Peyer's patch (tissue), 4 donors: ENCODE measurements at places on chromosomes 13 and 19.
A peak's percentile ranks its signal among the peaks of the same experiment; 100 is the strongest.

DNA sequence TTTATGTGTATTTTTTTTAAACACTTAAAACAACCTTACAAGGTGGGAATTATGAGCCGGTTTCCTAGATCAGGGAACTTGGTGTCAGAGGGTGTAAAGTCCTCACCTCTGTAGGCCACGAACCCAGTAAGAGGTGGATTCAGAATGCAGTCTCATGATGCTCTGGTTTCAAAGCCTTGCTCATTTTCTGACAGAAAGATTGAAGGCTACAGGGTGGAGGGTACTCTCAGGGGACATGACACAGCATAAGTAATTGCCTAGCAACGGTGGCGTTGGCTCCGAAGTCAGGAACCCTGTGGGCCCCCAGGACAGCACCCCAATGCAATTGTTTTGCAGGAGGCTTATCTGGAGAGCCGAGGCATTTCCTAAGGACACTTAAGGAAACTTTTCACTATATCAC lies 794.7 kb downstream of the EFNB2 start:
- no peak for DNase-seq

- DNase-seq: peak; percentile 91
Measured at GRCh38 chr19:17526922-17527321, 15.5 kb downstream of the PGLS start.

DNA sequence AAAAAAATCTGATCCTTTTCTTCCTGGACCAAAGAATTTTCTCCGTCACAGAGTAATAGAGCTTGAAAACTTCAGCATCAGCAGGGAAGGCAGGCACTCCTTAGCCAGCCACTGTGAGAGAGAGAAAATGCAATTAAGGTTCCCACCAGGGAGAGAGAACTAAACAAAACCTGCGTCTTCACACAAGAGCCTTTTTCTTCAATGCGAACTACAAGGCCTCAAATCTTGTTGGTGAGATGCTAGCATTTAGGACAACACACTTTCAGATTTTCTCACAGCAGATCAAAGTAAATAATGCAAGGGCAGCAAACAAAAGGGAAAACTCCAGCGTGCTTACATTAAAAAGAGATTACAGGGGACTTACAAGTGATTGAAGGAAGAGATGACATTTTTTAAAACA lies 80.1 kb downstream of the DACH1 start:
- no peak for DNase-seq

- DNase-seq: no peak
Measured at GRCh38 chr19:39710333-39710890, 6.1 kb downstream of the LGALS14 start.

DNA sequence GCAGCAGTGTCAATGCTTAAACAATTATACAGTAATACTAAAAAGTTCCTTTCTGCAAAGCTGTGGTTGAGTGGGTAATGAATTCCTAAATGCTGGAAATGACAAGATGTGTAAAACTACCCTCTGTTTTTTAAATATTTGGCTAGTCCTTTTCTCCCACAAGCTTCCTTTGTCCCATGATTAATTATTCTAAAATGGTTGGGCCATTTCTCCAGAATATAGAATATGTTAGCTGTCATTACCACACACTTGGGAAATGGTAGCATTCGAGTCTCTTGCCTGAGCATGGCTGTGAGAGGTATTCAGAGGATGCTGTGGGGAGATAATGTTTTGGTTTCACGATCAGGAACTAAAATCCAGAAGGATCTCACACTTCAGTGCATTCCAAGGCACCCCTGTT lies 1185.8 kb downstream of the UQCRFS1 start:
- DNase-seq: no peak

- DNase-seq: no peak
Measured at GRCh38 chr13:42038661-42039456, 9.6 kb upstream of the DGKH start.

DNA sequence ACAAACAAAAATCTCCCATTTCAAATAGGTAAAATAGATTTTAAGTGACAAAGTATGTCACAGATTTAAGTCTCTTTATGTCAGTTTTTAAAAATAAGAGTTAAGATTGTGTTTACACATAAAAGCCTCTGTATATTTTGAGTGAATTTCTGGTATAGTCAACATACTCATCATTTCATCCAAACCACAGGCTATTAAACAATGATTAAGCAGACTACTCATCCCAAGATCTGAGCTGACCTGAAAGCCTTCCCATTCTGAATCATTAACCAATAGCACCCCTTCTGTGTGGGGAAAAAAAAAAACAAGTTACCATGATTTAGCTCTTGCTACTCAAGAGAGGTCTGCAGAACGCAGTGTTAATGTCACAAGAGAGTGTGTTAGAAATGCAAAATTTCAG lies 284.4 kb upstream of the NBEA start:
- no peak for DNase-seq

DNA sequence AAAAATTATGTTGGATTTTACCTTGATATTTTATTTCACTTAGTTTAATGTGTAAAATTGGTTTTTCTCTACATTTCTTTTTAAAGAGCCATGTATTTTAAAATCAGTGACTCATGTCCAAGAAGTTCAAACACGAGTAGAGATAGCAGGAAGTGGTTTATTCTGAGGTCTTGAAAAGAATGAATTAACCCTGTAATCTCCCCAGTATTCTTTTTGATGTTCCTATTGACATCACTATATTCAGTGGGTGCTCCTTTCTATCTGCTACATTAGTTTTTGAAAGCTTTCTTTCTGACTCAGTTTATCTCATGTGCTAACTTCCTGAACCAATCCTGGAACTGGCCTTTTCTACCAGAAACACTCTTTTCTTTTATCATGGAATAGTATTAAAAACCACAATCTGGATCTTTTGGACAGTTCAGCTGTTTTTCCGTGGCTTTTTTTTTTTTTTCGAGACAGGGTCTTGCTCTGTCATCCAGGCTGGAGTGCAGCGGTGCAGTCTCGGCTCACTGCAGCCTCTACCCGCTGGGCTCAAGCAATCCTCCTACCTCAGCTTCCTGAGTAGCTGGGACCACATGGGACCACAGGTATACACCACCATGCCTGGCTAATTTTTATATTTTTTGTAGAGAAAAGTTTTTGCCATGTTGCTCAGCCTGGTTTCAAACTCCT lies 114.9 kb downstream of the PCCA start:
- no peak for DNase-seq

- DNase-seq: no peak
Measured at GRCh38 chr13:90455067-90455466, 892.4 kb upstream of the MIR17HG start.

- peak; percentile 65 for DNase-seq
Measured at GRCh38 chr13:48232420-48233045, 473 bp upstream of the ITM2B start.

DNA sequence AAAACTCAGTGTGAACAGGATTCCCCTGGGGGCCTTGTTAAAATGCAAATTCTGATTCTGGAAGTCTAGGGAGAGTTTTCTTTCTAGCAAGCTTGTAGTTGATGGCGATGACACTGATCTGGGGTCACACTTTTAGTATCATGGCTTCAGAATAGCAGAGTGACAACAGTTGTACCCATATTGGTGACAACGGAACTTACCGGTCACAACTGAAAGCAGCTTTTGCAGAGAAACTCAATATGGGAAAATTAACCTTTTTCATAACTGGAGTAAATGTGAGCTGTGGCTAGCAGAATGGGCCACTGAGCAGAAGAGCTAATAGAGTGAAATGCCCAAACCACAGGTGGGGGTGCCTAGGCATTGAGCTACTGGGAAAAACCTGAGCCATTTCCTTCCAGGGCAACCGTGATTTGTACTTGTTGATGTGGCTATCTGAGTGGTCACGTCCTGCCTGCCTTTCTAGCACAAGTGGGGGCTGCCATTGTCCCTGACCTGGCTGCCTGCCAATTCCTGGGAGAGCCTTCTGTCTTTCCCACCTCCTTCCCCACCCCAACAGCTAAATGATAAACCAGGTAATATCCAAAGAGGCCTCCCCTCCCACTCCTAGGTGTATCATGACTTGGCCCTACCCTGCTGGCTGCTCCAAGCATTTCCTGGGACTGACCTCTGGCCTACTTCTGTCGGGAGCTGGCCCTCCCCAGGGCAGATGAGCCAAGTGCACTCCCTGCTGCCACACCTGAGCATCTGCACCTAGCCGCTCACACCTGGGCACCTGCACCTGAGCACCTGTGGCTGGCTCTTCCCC lies 1.7 kb upstream of the SLC10A2 start:
- peak; percentile 89 for DNase-seq

GRCh38 chr13:24500977-24501376 lies 11.6 kb downstream of the PARP4 start:
- DNase-seq: no peak

GRCh38 chr13:86510792-86511191 lies 711.6 kb upstream of the SLITRK6 start:
- no peak for DNase-seq

DNA sequence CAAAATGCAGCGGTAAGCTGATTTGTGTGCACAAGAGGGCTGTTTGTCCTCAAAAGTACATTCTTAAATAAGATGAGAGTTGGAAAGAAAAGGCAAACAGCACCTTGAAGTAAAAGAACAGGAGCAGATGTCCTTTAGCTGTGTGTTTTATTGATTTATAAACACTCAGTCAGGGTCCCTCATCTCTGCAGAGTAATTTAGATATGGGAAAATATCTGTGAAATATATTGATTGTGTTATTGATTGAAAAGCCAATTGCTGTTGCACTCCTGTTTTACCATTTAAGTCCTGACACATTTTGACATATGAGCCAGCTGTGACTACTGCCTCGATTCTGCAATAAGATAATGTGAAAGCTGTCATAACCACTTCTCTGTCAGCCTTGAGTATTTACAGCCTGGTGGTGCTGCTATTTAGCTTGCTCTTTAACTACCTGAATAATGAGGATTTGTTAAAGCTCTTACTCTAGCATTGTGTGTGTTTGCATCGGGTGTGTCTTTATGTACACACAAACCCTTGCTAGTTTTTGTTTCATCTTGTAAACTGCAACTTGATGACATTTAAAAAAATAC lies 550.1 kb downstream of the DACH1 start:
- no peak for DNase-seq

- DNase-seq: no peak
Measured at GRCh38 chr19:40762754-40763470, 11.9 kb downstream of the SNRPA start.

- no peak for DNase-seq
Measured at GRCh38 chr13:27797228-27797624, 4.9 kb downstream of the GSX1 start.

GRCh38 chr13:95335667-95336066 lies 34.4 kb upstream of the ABCC4 start:
- no peak for DNase-seq

- no peak for DNase-seq
Measured at GRCh38 chr19:16316506-16316882, 8.1 kb upstream of the KLF2 start.

DNA sequence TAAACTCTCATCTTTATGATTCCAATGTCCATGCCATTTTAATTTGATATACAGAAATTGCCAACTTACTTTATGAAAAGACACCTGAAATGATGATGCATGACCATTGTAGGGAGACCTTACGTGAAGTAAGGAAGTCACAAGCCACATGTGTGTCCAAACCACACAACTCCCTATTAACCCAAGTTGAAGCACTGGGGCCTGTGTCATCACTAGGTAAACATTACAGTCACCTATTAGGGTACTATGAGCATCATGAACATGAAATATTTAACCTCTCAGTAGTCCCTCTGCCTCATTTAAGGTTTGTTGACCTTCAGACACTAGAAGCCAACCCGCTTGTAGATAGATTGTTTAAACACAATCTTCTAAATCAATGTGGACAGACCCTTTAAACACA lies 576.9 kb downstream of the IRS2 start:
- DNase-seq: no peak

GRCh38 chr13:88526853-88527215 lies 855.7 kb downstream of the SLITRK5 start:
- no peak for DNase-seq

DNA sequence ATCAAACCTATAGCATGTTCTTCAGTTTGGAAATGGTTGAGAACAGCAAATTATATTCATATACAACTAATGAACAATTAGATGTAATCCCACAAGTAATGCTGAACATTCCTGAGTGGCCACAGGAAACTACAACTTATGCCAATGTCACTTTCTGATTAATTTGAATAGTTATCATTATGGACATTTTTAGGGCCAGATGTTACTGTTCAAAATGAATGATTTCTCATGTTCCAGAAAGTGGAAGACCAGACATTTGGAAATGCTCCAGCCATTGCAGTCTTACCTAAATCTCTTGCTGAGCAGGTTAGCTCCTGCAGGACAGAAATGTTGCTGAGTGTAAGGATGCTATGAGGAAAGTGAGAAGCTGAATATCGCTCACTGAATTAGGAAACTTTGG lies 819.8 kb downstream of the PCDH9 start:
- no peak for DNase-seq

DNA sequence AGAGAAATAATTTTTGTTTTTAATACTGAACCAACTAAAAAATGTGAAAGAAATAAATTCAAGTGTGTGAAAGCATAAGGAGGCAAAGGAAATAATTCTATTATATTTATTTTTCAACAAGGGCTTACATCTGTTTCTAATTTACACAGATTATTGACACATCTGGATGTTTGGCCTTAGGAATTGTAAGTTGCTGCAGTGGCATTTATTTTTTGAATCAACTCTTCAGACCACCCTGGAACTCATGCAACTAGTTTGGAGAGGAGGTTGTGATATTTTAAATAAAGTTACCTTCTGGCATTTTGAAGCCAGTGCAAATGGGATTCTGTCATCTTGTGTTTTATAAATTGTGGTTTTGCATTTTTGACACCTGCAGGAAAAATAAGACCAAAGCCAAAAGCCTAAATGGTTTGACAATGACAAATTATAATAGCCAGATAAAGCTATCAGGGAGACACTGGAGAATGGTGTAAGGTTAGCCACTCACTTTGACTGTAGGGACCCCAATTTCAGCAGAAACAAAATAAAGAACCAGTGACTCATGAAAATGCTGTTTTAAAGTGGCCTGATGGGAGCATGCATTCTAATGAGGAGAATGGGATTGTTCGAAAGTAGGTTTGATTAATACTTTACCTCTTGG lies 192.9 kb downstream of the KLF5 start:
- DNase-seq: no peak

GRCh38 chr19:2055931-2056836 lies 5.1 kb upstream of the MKNK2 start:
- peak; percentile 82 for DNase-seq

- DNase-seq: no peak
Measured at GRCh38 chr19:57302727-57303401, 17.4 kb upstream of the ZNF543 start.

DNA sequence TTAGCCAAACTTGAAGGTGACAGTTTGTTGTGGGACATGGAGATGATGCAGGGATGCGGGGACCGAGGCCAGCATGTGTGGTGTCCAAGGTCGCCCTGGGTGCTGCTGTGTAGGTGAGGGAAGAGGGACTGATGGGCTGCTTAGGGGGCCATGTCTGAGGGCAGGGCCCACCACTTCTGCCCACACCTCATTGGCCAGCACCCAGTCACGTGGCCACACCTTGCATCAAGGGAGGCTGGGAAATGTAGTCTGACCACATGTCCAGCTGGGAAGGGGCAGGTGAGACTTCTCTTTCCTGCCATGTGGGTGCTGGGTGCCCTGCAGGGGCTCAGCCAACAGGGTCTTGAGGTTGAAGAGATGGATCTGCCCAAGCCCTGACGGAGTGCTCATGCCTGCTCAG lies 88.9 kb downstream of the KDM4B start:
- DNase-seq: no peak

- no peak for DNase-seq
Measured at GRCh38 chr19:535017-535835, 3.7 kb downstream of the CDC34 start.
